ENCODE measurements at places on chromosomes 3 and 15. TPM values are rescaled to one million over a fixed set of nuclear protein-coding genes. Genes with fewer than 3 reads are reported as not detected.

The CHRNA7 gene
- total RNA-seq: not detected

The CCDC66 gene
- total RNA-seq: 17.3 TPM

The PLA2G4E gene
- total RNA-seq: not detected

The HRG gene
- 0.58 TPM for total RNA-seq

The ARHGAP31 gene
- total RNA-seq: 0.48 TPM

The SAXO2 gene
- total RNA-seq: 2.7 TPM

The CAV3 gene
- not detected for total RNA-seq

The PRSS50 gene
- 0.50 TPM for total RNA-seq

The CCDC71 gene
- total RNA-seq: 17.8 TPM

The KCNMB3 gene
- 7.4 TPM for total RNA-seq

The NUP210 gene
- total RNA-seq: 72.7 TPM

The SLC22A14 gene
- total RNA-seq: not detected

The RBPMS2 gene
- 4.1 TPM for total RNA-seq

The KNSTRN gene
- total RNA-seq: 85.2 TPM

The C3orf33 gene
- 2.3 TPM for total RNA-seq

The PAK2 gene
- total RNA-seq: 78.6 TPM

The ERICH6 gene
- not detected for total RNA-seq

The SLC33A1 gene
- total RNA-seq: 22.4 TPM

The ACP3 gene
- 3.5 TPM for total RNA-seq

The MUC4 gene
- 84.4 TPM for total RNA-seq

The OXTR gene
- total RNA-seq: 3.4 TPM

The CTSH gene
- 101 TPM for total RNA-seq

The CYP11A1 gene
- 7.1 TPM for total RNA-seq

The CLRN1 gene
- total RNA-seq: not detected

The ANKRD63 gene
- total RNA-seq: not detected

The SNTN gene
- total RNA-seq: not detected

The OR5H6 gene
- not detected for total RNA-seq

The THSD4 gene
- total RNA-seq: 33.1 TPM

The FBXL2 gene
- total RNA-seq: 18.5 TPM

The PP2D1 gene
- not detected for total RNA-seq

The FAM81A gene
- total RNA-seq: 7.0 TPM

The ANKRD34C gene
- total RNA-seq: not detected

The FAM131A gene
- 28.2 TPM for total RNA-seq

The NTRK3 gene
- total RNA-seq: not detected

The RETNLB gene
- not detected for total RNA-seq
